Inflammatory macrophage treated with lipopolysaccharide for 4 hours (primary cell): ENCODE measurements at places on chromosomes 11 and 22.

- no peak for DNase-seq
These were observed 12.5 kb upstream of the POU2AF1 start for GRCh38 chr11:111391328-111392124.

DNA sequence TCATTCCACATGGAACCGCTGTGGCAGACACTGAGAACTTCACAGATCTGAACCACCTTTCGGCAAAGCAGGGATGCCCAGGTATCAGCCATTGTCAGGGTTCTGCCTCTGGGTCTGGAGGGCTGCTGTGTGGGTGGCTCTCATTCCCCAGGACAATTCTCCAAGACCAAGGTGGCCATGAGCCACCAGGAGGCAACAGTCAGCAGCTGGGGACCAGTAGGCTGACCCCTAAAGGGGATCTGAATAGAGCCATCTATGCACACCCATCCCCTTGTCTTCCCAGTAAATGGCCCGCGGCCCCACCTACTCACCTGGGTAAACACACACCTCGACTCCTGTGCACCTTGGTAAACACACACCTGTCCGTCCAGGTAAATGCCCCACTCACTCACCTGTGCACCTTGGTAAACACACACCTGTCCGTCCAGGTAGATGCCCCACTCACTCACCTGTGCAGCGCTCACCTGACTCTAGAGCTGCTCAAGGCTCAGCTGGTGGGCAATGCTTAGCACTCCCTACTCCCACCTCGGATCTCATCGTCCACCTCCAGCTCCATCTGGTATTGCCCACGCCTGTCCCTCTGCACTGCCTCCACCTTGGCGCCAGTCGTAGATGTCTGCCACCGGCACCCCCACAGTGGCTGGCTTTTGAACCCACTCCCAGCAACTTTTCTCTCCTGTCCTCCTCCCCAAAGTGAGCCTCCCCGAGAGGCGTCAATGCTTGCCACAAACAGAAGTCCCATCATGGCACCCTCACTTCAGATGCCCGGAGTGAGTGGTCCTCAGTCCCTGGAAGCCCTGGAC, 10.2 kb downstream of the SLC25A1 start:
- DNase-seq, result no peak

- no peak for DNase-seq
These were observed 50.1 kb downstream of the RELT start for GRCh38 chr11:73426219-73426850.

- DNase-seq, result no peak
These were observed 4.0 kb upstream of the TP53AIP1 start for GRCh38 chr11:128946648-128947047.

DNA sequence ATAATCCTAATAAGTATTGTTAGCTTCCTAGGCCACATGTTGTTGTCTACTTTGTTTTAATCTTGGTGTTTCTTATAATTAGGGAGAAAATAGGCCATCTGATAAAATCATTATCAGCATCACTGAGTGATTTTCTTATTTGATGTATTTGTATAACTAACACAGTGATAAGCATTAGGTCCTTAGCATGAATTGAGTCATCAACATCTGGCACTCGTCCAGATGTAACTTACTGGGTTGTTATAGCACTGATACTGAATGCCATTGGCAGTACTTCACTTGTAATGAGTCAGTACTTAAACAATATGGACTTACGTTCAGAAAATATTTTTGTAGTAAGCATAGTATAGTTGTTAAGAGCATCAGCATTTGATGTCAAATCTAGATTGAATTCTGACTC, 16.2 kb downstream of the API5 start:
- no peak for DNase-seq

DNA sequence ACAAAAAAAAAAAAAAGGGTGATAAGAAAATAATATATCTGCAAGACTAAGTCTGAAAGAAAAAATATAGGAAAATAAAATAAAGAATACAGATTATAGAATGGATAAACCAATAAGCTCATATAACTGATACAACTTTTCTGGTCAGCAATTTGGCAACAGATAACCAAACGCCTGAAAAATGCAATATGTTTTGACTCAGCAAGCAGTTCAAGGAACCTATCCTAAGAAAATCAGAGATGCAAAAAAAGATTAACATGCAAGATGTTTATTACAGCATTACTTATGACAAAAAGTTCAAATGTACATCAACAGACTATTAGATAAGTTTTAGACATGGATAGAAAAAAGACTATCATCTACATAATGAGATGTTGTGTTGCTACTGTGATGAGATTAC, 27.1 kb upstream of the GAB2 start:
- no peak for DNase-seq

GRCh38 chr11:94171693-94172440, 43.2 kb downstream of the PANX1 start:
- peak; percentile 46 for DNase-seq

DNA sequence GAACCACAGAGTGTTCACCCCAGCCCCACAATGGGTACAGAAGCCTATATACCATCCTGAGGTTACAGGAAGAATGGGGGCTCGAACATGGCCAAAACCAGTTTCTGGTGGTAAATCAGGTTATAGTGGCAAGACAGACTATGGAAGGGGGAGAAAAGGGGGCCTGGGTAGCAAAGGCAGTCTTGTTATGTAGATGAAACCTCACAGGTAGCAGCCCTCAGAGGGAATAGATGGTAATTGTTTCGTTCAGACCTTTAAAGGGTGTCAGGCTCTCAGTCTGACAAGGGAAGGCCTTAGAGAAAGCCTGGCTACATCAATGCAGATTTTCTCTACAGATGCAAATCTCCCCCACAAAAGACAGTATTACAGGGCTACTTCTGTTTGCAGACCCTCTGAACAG, 3.4 kb downstream of the CAPN1 start:
- DNase-seq, result no peak

- DNase-seq, result no peak
These were observed 111.9 kb downstream of the MED15 start for GRCh38 chr22:20619045-20619892.

DNA sequence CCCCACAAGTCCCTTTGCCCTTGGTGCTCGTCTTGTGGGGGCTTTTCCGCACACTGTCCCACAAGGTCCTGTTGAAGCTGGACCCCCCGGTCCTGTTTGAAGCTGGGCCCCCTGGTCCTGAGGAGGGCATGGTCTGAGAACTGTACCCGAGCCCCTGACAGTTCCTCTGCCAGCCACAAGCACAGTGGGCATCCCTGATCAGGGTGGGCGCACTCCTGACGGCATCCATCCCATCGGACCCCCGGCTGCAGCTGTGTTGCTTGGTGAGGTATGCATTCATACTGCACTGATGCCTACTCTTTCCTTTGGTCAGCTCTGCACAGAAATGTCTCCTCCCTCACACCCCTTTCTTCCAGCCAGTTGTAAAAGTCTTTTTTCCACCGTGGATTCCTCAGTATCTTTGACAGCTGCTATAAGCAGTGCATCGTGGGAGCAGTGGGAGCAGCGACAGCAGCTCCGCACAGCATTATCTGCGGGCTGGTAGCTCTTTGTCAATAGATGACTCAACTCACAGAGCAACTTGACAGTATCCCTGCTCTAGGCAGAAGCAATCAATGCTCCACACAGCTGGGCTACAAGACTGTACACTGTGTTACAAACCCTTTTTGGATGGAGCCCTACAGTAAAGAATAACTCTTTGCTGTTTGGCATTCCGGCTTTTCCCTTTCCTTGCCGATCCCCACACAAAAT, 1030.8 kb upstream of the CCDC90B start:
- DNase-seq, result no peak

- peak; percentile 7 for DNase-seq
These were observed 12.0 kb downstream of the BRSK2 start for GRCh38 chr11:1401656-1402221.
